ENCODE measurements at places on chromosomes 2 and 18.

GRCh38 chr2:58064086-58064485 is 17.5 kb downstream of the VRK2 start:
- H3K27ac ChIP-seq: no peak overlapping the region
- H3K27me3 ChIP-seq: no peaks in the 10 kb centered on the region
- H3K36me3 ChIP-seq: peaks cover 11% of the 10 kb centered on the region
- no peaks in the 10 kb centered on the region for H3K4me1 ChIP-seq
- no peak overlapping the region for H3K4me3 ChIP-seq

DNA sequence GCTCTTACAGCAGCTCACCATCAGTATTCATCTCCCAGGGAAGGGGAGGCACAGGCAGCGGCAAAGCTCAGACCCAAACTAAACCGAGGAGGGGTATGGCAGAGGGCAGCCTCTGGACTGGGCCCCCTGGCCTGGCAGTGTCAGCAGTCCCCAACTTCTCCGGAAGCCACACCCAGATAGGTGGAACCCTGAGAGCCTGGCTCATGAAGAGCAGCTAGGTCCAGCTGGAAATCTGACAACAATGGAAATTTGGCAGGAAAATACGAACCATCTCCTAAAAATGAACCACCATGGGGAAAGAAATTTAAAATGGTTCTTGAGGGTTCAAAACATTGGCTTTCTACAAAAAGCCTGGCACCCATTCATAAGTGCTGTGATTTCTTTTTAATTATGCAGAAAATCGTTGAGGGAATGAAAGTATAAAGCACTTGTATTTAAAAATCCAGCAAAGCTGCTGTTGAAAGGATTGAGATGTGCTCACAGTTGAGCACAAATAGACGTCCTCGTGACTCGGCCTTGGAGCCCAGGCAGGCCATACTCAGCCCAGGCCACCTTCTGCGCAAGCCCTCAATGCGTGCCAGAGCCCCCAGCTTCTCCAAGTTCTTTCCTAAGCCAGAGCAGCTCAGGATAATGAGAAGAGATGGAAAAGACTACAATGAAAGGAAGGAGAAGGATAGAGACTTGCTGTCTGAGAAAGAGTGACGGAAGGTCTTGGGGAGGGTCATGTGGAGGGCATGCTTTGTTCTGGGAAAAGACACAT is 93.0 kb downstream of the COL6A3 start:
- H3K27me3 ChIP-seq: peaks cover 5% of the 10 kb centered on the region
- H3K4me3 ChIP-seq: peak overlapping the region; percentile 16
- no peak overlapping the region for H3K27ac ChIP-seq
- no peak for DNase-seq
- H3K36me3 ChIP-seq: peaks cover 12% of the 10 kb centered on the region

- H3K27me3 ChIP-seq: peaks cover 5% of the 10 kb centered on the region
- no peak overlapping the region for H3K27ac ChIP-seq
- peaks cover 30% of the 10 kb centered on the region for H3K4me1 ChIP-seq
- DNase-seq: no peak
- no peak overlapping the region for H3K4me3 ChIP-seq
- H3K36me3 ChIP-seq: no peaks in the 10 kb centered on the region
Measured at GRCh38 chr2:236658974-236659757, 89.5 kb downstream of the ACKR3 start.

- no peak for DNase-seq
- H3K27me3 ChIP-seq: no peaks in the 10 kb centered on the region
- no peak overlapping the region for H3K27ac ChIP-seq
- H3K4me1 ChIP-seq: peaks cover 18% of the 10 kb centered on the region
- no peak overlapping the region for H3K4me3 ChIP-seq
Measured at GRCh38 chr2:204339212-204339715, 206.0 kb upstream of the PARD3B start.

GRCh38 chr18:67363694-67364093 is 152.8 kb downstream of the DSEL start:
- H3K27ac ChIP-seq: no peak overlapping the region
- H3K36me3 ChIP-seq: no peaks in the 10 kb centered on the region
- H3K4me1 ChIP-seq: peaks cover 10% of the 10 kb centered on the region
- H3K4me3 ChIP-seq: no peak overlapping the region
- no peak for DNase-seq

- H3K27me3 ChIP-seq: peaks cover 25% of the 10 kb centered on the region
- H3K4me1 ChIP-seq: peaks cover 19% of the 10 kb centered on the region
- H3K36me3 ChIP-seq: no peaks in the 10 kb centered on the region
- H3K27ac ChIP-seq: peak overlapping the region; percentile 49
- DNase-seq: no peak
Measured at GRCh38 chr2:30225131-30225762, 6.1 kb upstream of the LBH start.

DNA sequence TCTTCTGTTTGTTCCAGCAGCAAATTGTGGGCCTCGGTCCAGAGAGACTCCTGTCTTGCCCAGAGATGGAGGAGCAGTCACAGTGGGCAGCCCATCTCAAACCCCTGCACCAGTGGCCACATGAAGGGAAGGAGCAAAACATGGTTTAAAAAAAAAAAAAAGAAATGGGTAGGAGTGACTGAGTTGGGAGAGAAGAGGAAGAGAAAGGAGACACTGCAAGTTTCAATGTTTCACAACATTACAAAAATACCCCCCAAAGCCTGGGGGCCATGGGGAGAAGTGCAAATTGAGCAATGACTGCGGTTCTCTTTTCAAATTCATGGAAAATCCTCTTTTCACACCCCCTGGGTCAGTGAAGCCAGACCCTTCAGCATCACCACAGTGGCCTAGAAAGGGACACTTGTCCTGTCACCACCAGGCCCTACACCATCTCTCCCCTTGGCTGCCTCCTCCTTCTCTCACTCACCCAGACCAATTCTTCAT is 117.1 kb downstream of the ZFP36L2 start:
- DNase-seq: no peak
- H3K27me3 ChIP-seq: no peaks in the 10 kb centered on the region
- peak overlapping the region; percentile 31 for H3K27ac ChIP-seq
- no peak overlapping the region for H3K4me3 ChIP-seq

- no peak overlapping the region for H3K4me3 ChIP-seq
- H3K27ac ChIP-seq: no peak overlapping the region
Measured at GRCh38 chr18:28588884-28589549, 412.1 kb upstream of the CDH2 start.

GRCh38 chr2:21415234-21415633 is 291.5 kb downstream of the TDRD15 start:
- H3K27ac ChIP-seq: no peak overlapping the region
- peaks cover 9% of the 10 kb centered on the region for H3K27me3 ChIP-seq
- H3K4me1 ChIP-seq: no peaks in the 10 kb centered on the region
- no peaks in the 10 kb centered on the region for H3K36me3 ChIP-seq
- DNase-seq: no peak

GRCh38 chr18:74499633-74500032 is 3.5 kb downstream of the CNDP2 start:
- no peak for DNase-seq
- H3K4me1 ChIP-seq: peaks cover 29% of the 10 kb centered on the region
- peaks cover 23% of the 10 kb centered on the region for H3K36me3 ChIP-seq
- H3K27me3 ChIP-seq: no peaks in the 10 kb centered on the region
- peak overlapping the region; percentile 96 for H3K27ac ChIP-seq

DNA sequence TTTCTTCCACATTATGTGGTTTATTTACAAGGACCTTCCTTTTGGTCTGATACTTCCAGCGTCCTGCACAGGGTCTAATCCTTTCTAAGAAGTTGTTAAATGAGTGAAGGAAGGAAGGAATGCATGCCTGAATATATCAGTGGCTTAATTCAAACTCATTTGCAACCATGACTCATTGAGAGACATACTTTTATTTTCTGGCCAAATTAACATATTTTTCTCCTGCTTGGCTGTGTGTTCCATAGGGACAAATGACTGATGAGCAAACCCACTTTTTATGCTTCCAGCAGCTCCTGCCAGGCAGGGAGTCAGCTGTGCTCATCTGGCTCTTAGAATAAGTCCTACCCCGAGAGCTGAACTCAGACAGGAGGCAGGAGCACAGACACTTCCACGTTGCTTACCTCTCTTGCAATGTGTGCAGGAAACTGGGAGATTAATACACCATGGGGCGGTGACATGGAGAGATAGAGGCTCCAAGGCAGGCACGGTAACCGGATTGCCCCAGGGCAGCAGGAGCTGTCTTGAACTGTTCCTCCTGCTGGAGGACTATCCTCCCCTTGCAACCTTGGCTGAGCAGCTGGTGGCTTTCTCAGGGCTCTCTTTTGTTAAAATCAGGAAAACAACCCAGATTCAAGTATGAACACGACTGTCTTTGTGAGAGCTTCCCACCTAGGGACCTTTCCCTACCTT is 667.5 kb upstream of the HS6ST1 start:
- H3K27me3 ChIP-seq: peaks cover 13% of the 10 kb centered on the region
- DNase-seq: no peak
- H3K4me3 ChIP-seq: no peak overlapping the region
- peaks cover 7% of the 10 kb centered on the region for H3K4me1 ChIP-seq
- no peaks in the 10 kb centered on the region for H3K36me3 ChIP-seq

DNA sequence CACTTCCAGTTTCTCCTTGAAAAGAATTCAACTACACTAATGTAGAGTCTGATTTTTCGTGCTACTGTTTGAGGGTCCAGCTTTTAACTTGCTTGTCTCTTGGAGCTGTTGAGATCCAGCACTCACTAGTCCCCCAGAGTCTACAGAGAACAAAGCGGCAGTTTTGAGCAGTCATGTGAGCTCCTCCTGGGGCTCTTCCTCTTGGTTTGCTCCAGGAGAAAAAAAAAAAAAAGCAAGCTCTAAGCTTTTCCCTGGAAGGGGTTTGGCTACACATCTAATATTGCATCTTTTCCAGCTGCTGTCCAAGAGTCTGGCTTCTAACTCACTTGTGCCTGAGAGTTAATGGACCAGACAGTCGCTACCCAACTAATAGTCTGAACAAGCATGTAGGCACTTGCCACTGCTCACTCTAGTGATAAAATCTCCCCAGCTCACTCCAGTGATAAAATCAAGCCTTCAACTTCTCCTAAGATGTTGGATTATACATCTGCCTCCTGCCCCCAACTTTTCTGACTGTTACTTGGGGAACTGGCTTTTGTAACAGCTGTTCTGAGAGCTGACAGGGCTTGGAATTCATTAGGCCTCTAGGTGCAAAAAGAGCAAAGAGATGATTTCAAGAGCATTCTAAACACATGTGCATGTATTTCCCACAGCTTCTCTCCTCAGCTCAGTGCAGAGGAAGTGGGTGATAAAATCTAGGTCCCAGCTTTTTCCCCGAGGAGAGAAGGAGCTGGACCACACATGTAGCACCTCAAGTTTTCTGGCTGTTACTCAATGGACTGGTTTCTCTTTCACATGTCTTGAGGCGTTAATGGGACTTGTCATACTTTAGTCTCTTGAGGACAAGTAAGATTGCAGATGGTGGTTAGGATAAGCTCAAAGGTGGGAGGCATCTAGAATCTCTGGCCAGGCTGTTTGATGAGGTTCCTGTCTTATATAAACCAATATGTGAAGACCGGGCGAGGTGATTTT is 750.5 kb downstream of the LRP1B start:
- no peaks in the 10 kb centered on the region for H3K36me3 ChIP-seq
- DNase-seq: no peak
- no peak overlapping the region for H3K27ac ChIP-seq
- H3K4me3 ChIP-seq: no peak overlapping the region

DNA sequence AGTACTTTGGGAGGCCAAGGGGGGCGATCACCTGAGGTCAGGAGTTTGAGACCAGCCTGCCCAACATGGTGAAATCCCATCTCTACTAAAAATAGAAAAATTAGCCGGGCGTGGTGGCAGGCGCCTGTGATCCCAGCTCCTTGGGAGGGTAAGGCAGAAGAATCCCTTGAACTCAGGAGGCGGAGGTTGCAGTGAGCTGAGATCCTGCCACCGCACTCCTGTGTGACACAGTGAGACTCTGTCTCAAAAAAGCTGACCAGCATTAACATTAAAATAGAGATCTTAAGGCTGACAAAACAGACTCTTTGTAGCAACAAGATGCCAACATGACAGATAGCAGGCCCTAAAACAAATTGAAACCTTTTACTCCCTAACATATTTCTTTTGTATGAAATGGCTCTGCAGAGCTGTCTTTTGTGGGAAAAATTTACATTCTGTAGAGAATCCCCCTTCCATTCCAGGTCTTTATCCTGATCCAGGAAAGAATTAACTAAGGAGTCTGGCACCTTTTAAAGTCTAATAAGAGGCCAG is 213.9 kb downstream of the RAB3GAP1 start:
- H3K4me1 ChIP-seq: no peaks in the 10 kb centered on the region
- no peak for DNase-seq
- no peaks in the 10 kb centered on the region for H3K27me3 ChIP-seq
- H3K4me3 ChIP-seq: no peak overlapping the region
- no peak overlapping the region for H3K27ac ChIP-seq

GRCh38 chr2:232400256-232401015 is 6.2 kb upstream of the ALPG start:
- H3K4me1 ChIP-seq: no peaks in the 10 kb centered on the region
- no peak overlapping the region for H3K27ac ChIP-seq
- no peak overlapping the region for H3K4me3 ChIP-seq
- no peaks in the 10 kb centered on the region for H3K36me3 ChIP-seq

- peaks cover 6% of the 10 kb centered on the region for H3K27me3 ChIP-seq
- no peak for DNase-seq
- no peaks in the 10 kb centered on the region for H3K36me3 ChIP-seq
- no peak overlapping the region for H3K27ac ChIP-seq
- H3K4me1 ChIP-seq: no peaks in the 10 kb centered on the region
Measured at GRCh38 chr2:98357849-98358248, 11.6 kb downstream of the CNGA3 start.

GRCh38 chr18:66754335-66754734 is 150.4 kb upstream of the CDH19 start:
- no peak overlapping the region for H3K27ac ChIP-seq
- H3K4me3 ChIP-seq: no peak overlapping the region
- peaks cover 4% of the 10 kb centered on the region for H3K4me1 ChIP-seq
- H3K27me3 ChIP-seq: no peaks in the 10 kb centered on the region

DNA sequence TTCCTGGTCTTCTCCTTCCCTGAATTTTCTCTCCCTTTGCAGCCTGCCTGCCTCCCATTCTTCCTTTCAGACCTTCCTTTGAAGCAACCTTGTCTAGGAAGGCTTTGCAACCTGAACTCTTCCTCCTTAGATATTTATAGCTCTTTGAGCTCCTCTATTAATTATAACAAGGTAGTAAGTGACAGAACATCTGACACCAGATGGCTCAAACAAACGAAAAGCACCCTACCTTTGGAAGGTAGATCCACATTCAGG is 57.2 kb upstream of the SLC1A4 start:
- no peaks in the 10 kb centered on the region for H3K4me1 ChIP-seq
- H3K27me3 ChIP-seq: peaks cover 31% of the 10 kb centered on the region
- H3K27ac ChIP-seq: no peak overlapping the region
- no peaks in the 10 kb centered on the region for H3K36me3 ChIP-seq
- H3K4me3 ChIP-seq: no peak overlapping the region
- no peak for DNase-seq

DNA sequence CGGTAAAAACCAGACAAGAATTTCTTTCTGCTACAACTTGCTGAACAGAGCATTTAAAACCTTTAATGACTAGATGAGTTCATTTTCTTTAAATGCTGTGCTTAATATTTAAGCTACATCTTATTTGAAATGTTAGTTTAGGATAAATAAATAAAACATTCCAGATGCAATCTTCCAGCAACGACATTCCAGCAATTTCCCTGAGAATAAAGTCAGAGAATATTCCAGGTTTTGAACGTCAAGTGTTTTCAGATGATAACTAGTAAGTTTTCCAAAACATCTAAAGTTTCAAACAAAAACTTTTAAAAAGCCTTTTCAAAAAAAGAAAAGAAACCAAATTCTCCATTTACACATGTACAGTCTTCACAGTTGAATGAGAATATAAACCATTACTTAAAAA is 104.8 kb downstream of the PPP1R1C start:
- DNase-seq: no peak
- H3K27ac ChIP-seq: no peak overlapping the region
- no peaks in the 10 kb centered on the region for H3K27me3 ChIP-seq
- no peaks in the 10 kb centered on the region for H3K36me3 ChIP-seq

- no peaks in the 10 kb centered on the region for H3K4me1 ChIP-seq
- H3K27ac ChIP-seq: no peak overlapping the region
- no peaks in the 10 kb centered on the region for H3K36me3 ChIP-seq
- H3K27me3 ChIP-seq: peaks cover 8% of the 10 kb centered on the region
- DNase-seq: no peak
- no peak overlapping the region for H3K4me3 ChIP-seq
Measured at GRCh38 chr2:208657468-208657867, 250.9 kb downstream of the PTH2R start.

All from type B pancreatic cell (in vitro differentiated cells).